ENCODE measurements at places on chromosomes 16 and 17. TPM values are rescaled to one million over a fixed set of nuclear protein-coding genes. Genes with fewer than 3 reads are reported as not detected.

Gene MRPL45
- total RNA-seq: 62.3 TPM

Gene MRPL58
- total RNA-seq: 79.5 TPM

Gene PHOSPHO1
- total RNA-seq: 0.79 TPM

Gene PSMC5
- total RNA-seq: 222 TPM

Gene TEN1
- total RNA-seq: 24.8 TPM

Gene CHST6
- 0.34 TPM for total RNA-seq

Gene CMTM2
- total RNA-seq: not detected

Gene PYDC1
- not detected for total RNA-seq

Gene STAT5B
- 28.8 TPM for total RNA-seq

Gene CDIP1
- 12.7 TPM for total RNA-seq

Gene SLC47A1
- 23.5 TPM for total RNA-seq

Gene SIAH1
- 10.9 TPM for total RNA-seq

Gene HAP1
- 1.5 TPM for total RNA-seq

Gene KRTAP2-3
- total RNA-seq: not detected

Gene TBC1D26
- not detected for total RNA-seq

Gene OTOP2
- total RNA-seq: not detected

Gene GPR142
- total RNA-seq: not detected

Gene ABCC11
- 0.16 TPM for total RNA-seq

Gene LGALS9
- 2.6 TPM for total RNA-seq

Gene DOC2B
- 0.94 TPM for total RNA-seq

Gene CPNE7
- total RNA-seq: 75.2 TPM

Gene KCNJ2
- total RNA-seq: 0.03 TPM

Gene KRT14
- total RNA-seq: not detected

Gene VPS35
- total RNA-seq: 78.3 TPM

Gene TPPP3
- 14.2 TPM for total RNA-seq

Gene KLHL10
- not detected for total RNA-seq

Gene HBQ1
- 6.6 TPM for total RNA-seq

Gene TBX6
- total RNA-seq: 0.25 TPM

Gene PPL
- total RNA-seq: 5.4 TPM

Gene SLC6A4
- total RNA-seq: not detected

Gene SEPTIN1
- total RNA-seq: 2.0 TPM

Gene MPP2
- total RNA-seq: 1.3 TPM

Gene MIEN1
- 98.4 TPM for total RNA-seq

Gene FBXW10
- total RNA-seq: 1.1 TPM

Gene APOBR
- total RNA-seq: not detected

Gene PCGF2
- 53.9 TPM for total RNA-seq

Gene OR1A1
- total RNA-seq: not detected

Gene MRPL27
- 140 TPM for total RNA-seq

Gene ZNF668
- total RNA-seq: 15.1 TPM

Gene MOSMO
- 10.2 TPM for total RNA-seq

Gene FBXO39
- not detected for total RNA-seq

Gene TUBG2
- 25.6 TPM for total RNA-seq

Gene NPIPB2
- 4.0 TPM for total RNA-seq

Gene PRSS27
- total RNA-seq: 1.1 TPM

Gene DBNDD1
- 61.7 TPM for total RNA-seq

Gene ZNF785
- not detected for total RNA-seq

Gene MYL4
- not detected for total RNA-seq

Gene SLC12A4
- 26.5 TPM for total RNA-seq

Gene TEKT5
- total RNA-seq: not detected

Gene CHCT1
- total RNA-seq: not detected

Gene ZNF646
- 10.0 TPM for total RNA-seq

Gene FAM171A2
- 3.7 TPM for total RNA-seq

Gene GAS2L2
- 0.09 TPM for total RNA-seq

Gene KRT12
- total RNA-seq: not detected

Gene AOC2
- 1.9 TPM for total RNA-seq

Gene ABCA10
- total RNA-seq: 0.12 TPM

Gene PTX4
- not detected for total RNA-seq

Gene INCA1
- 1.1 TPM for total RNA-seq

Gene KRTAP4-6
- not detected for total RNA-seq
